ENCODE measurements at places on chromosomes 7 and 10.

DNA sequence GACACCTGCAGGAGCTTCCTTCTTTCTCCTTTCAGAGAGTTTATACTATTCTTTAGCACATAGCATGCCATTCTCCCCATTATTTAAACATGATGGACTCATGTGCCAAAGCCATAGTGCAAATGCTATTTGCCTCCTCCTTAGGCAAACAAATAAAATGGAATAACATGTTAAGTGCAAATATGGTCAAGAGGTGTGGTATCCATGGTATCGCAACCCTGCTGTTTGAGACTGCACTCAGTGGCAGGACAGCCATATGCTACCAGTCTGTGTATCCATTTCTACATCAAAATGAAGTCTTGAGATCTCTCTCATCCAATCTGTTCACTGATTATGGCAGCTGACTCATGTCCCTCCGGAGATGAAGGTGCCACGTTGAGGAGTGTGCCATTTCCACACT lies 22.8 kb downstream of the HEPACAM2 start:
- no peak for DNase-seq

GRCh38 chr10:100045592-100045991 lies 35.8 kb upstream of the DNMBP start:
- DNase-seq, result no peak

GRCh38 chr7:24597014-24597413 lies 23.8 kb downstream of the PALS2 start:
- no peak for DNase-seq

DNA sequence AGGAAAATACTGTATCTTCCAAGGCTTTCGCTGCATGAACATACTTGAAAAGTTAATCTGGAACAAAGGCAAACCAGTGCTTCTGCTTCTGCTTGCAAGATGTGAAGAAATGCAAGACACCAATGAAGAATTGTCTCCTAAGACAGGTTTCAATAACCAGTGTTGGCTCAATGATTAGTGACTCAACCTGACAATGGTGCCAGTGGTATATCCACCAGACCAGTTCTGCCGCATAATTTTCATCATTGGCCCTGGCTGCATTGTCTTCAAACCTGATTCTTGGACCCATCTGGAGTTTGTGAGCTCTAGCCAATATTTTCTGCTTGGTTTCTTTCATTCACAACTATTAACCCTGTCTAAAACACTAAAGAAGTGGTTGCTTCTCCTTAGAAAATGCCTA lies 13.6 kb upstream of the STAMBPL1 start:
- DNase-seq, result no peak

- no peak for DNase-seq
These were observed 173.4 kb upstream of the RHEB start for GRCh38 chr7:151693140-151693539.

GRCh38 chr7:6205971-6206660 lies 66.3 kb downstream of the CYTH3 start:
- DNase-seq, result no peak

DNA sequence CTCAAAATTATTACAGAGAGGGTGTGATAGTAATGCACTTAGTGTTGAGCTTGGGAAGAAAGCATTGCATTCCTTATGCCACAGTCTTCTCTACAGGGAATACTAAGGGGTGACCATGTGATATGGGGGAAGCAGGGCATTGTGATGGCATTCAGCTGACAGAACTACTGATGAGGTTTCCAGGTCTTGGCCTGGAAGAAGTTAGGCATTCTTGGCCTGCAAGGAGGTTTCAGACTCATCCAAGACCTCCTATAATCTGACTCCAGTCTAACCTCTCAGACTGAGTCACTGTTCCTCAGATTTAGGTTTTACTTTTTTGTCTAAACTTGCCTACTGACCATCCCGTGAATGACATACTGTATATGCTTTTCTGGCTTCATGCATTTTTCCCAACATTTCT lies 7.9 kb downstream of the STMP1 start:
- DNase-seq, result no peak

DNA sequence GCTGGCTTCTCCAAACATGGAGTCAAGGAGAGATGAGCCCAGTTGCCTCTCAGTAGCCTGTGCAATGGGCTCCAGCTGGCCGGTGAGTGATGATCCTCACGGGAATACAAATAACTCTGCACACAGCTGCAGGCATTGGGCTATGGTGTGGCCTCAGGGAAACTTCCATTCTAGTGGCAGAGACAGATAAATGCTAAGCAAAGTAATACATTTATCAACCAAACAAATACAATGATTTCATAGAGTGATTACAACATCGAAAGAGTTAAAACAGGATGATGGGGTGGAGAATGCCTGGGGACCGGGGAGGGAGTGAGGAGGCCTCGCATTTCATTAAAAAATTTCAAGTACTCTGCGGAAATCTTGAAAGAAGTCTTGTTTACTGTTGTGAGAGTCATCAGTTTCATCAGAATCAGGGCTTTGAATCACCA lies 15.0 kb upstream of the AKR1B1 start:
- DNase-seq, result no peak

- DNase-seq, result no peak
These were observed 156.5 kb upstream of the BMPER start for GRCh38 chr7:33748793-33749192.

GRCh38 chr10:28295336-28295735 lies 7.5 kb downstream of the MPP7 start:
- no peak for DNase-seq

DNA sequence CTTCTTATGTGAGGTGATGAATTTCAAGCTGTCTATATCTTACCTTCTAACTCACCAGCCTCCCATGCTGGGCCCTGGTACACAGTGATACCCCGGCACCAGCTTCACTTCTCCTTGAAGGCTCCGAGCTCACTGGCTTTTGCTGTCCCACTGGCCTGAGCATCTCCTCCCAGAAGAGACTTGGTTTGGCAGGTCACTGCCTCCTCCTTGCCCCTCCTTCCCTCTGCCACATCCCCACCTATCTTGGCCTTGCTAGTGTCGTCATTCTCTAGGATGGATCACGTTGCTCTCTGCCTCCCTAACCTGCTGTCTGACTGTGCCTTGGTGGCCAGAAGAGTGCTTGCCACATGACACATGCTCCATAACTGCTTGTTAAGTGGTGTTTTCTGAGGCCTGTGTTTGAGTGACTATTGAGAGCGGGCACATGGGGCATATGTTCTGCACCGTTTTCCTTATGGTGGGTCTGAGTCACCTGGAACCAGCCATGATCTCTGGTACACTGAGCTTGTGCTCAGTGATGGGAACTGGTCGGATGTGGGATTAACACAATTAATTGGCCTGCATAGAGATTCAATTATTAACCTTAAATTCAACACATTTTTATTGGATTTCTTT lies 86.5 kb downstream of the TMEM178B start:
- DNase-seq, result no peak

GRCh38 chr10:96074776-96075175 lies 31.4 kb downstream of the CCNJ start:
- no peak for DNase-seq

DNA sequence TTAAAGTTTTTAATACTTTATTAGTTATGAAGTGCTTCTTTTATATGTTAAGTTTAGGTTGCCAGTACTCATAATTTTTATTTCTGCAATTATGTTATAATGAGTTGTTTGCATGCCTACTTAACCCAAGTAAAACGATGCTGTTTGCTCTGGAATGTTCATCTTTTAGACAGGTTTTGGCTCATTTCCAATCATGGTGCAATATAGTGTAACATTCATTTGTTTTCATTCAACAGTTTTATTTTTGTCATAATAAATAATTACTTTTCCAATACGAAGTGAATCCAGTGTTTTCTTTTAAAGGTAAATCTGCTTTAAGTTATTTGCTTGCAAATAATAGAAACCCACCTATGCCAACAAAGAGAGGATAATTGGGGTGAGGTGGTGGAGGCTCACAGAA lies 22.1 kb downstream of the ARL5B start:
- no peak for DNase-seq

DNA sequence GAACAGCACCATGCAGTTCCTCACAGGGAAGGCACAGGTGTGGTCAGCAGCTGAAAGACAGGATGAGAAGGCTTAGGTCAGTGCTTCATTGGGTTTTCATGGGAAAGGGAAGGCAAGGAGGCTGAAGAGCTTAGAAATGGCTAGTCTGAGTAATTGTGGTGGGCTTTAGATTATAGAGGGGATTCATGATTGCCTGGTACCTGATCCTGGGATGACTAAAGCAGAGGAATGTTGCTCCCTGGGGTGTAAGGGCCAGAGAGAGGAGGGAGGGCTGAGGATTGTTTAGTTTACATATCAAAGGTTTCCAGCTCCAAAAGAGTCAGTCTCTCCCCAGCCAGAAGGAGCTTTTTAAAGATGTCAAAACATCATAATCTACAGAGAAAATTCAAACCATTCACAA lies 396.3 kb upstream of the POM121L12 start:
- DNase-seq, result no peak

- no peak for DNase-seq
These were observed 82.7 kb downstream of the RAMP3 start for GRCh38 chr7:45240273-45240771.

DNA sequence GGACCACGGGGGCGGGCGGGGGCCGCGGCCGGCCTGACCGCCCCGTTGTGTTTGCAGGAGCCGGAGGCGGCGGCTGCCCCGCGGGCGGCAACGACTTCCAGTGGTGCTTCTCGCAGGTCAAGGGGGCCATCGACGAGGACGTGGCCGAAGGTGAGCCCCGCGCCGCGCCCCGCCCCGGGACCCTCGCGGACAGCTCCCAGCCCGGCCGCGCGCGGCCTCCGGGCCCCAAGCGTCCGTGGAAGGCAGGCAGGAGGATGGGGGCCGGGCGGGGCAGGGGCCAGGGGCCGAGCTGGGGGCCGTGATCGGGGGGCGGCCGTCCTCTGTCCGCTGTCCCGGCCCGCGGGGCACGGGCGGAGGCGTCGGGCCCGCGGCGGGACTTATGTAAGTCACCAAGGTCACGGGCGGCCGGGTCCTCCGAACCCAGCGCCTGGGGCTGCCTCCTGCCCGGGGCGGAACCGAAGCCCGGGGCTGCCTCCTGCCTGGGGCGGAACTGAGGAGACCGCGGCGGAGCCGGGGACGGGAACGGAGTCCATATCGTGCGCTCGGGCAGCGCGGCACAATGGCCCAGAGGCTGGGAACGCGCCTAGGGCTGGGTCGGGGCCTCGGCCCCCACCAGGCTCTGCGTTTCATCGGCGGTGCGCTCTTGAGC lies 497 bp downstream of the PPP2R2D start:
- DNase-seq, result peak; percentile 34

DNA sequence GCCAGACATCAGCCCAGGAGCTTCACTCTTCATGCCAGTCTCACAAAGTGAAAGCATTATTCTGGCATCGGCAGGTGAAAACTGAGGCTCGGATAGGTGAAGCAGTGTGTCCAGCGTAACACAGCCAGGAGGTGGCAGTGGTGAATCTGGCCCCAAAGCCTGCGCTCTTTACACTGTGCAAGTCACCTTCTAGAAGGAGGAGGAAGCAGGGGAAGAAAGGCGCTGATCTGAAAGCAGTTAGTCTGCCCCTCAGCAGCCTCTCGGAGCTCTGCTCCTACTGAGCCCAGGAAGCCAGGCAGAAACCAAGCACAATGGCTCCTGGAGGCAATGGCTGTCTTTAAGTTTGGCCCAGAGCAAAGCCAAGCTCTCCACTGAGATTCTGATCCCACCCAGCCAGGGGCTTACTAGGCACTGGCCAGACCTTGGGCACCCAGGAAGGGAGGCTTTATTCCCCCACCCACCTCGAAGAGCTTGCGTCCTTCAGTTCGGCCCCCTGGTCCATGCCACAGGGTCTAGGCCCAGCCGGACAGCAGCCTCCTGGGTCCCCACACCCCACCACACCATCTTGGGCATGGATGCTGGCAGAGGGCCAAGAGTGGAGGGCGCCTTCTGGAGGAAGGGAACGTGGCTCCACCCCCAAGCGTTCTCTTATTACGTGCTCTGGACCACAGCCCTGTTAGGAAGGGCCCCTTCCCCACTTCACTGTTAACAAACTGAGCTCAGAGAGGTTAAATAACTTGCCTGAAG lies 104.5 kb downstream of the GRID1 start:
- no peak for DNase-seq

All from CD4-positive, alpha-beta T cell treated with Interleukin-4 for 4 hours (primary cell).